Glomerular endothelial cell (primary cell): ENCODE measurements at places on chromosomes 1 and 21. TPM values are rescaled to one million over a fixed set of nuclear protein-coding genes. Genes with fewer than 3 reads are reported as not detected.

The SPATA21 gene
- not detected in 2 replicates for total RNA-seq

The IL19 gene
- not detected in 2 replicates for total RNA-seq

The AADACL3 gene
- total RNA-seq: not detected in 2 replicates

The FLVCR1 gene
- 4.1 and 7.1 TPM in 2 replicates for total RNA-seq

The OR2T2 gene
- total RNA-seq: not detected in 2 replicates

The C4BPA gene
- not detected in 2 replicates for total RNA-seq

The CHI3L2 gene
- total RNA-seq: not detected in 2 replicates

The NUCKS1 gene
- 74.4 and 76.0 TPM in 2 replicates for total RNA-seq

The DDX59 gene
- total RNA-seq: 8.9 and 17.9 TPM in 2 replicates

The RNU1-3 gene
- total RNA-seq: under 0.01 TPM in 2 replicates

The LAMC2 gene
- 132 and 173 TPM in 2 replicates for total RNA-seq

The CELA2A gene
- not detected in 2 replicates for total RNA-seq

The XCL1 gene
- not detected in 2 replicates for total RNA-seq

The FMO3 gene
- total RNA-seq: not detected in 2 replicates

The EFHD2 gene
- total RNA-seq: 70.3 and 100 TPM in 2 replicates

The CLCA4 gene
- not detected in 2 replicates for total RNA-seq
